ENCODE measurements at places on chromosomes 11 and 22. TPM values are rescaled to one million over a fixed set of nuclear protein-coding genes. Genes with fewer than 3 reads are reported as not detected.

Gene L3MBTL2
- total RNA-seq: 26.8 TPM

Gene RASD2
- 6.0 TPM for total RNA-seq

Gene C1QTNF5
- total RNA-seq: 6.0 TPM

Gene OR5A1
- not detected for total RNA-seq

Gene FAM83F
- 0.46 TPM for total RNA-seq

Gene UPK3A
- not detected for total RNA-seq

Gene FOLR3
- not detected for total RNA-seq

Gene DCHS1
- 48.4 TPM for total RNA-seq

Gene TMEM191C
- 6.0 TPM for total RNA-seq

Gene HOATZ
- 7.2 TPM for total RNA-seq

Gene EXPH5
- 2.3 TPM for total RNA-seq
